ENCODE measurements at places on chromosomes 5 and 9.

- DNase-seq = no peak
These were observed 7.6 kb upstream of the F2RL1 start for GRCh38 chr5:76811214-76811613.

- no peak for DNase-seq
These were observed 9.5 kb downstream of the LPCAT1 start for GRCh38 chr5:1514027-1514818.

DNA sequence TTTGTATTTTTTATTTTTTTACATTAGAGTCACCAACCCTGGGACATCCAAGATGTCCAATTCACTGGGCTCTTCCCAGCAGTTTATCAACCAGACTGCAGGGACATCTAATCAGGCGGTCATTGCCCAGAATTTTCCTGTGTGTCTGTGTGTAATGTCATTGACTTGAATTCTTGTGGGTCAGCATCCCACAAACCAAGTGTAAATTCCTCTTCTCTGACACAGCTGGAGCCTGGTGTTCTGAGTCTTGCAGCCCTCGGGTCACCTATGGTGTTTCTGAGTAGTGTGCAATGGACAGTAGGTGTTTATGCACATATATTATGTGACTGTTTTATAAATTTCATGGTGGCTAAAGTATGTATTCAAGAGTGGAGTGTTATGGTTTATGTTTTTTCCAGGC, 815.7 kb downstream of the SEMA5A start:
- no peak for DNase-seq

- no peak for DNase-seq
These were observed 22.4 kb downstream of the CXXC5 start for GRCh38 chr5:139670369-139671095.

GRCh38 chr5:72269411-72269780, 50.6 kb downstream of the MRPS27 start:
- DNase-seq = no peak

DNA sequence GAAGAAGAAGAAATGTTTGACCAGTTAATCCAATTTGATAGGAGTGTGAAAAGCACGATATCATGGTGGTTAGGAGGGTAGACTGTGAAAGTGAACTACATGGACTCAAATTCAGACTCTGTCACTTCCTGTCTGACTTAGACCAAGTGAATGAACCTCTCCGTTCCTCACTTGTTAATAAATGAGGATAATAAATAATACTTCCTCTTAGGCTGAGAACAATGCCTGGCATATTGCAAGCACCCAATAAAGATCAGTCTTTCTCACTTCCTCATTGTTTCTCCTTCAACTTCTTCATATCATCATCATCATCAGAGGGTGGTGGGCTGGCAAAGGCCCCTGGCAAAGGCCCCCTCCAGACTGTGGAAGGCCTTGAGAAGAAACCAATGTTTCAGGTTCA, 148.7 kb downstream of the CDK5RAP2 start:
- no peak for DNase-seq

GRCh38 chr5:147935032-147935431, 28.7 kb upstream of the C5orf46 start:
- DNase-seq = no peak

GRCh38 chr5:90641528-90641927, 82.9 kb downstream of the ADGRV1 start:
- no peak for DNase-seq

DNA sequence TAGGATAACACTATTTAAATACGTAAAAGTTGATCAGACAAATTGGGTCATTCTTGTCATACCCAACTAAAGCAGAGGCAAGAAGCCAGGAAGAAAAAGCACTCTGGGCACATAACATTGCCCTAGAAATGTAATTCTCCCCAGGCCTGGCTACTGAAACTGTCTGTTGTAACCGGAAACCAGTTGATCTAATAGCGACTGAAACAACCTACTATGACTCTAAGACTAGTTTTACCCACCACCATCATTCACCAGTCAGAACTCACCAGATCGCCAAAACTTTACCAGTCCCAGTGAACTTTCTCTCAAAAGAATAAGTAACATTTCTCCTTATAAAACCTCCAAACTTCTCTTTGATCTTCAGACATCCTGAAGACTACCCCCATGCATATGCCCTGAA, 99.3 kb upstream of the WWC1 start:
- DNase-seq = no peak

DNA sequence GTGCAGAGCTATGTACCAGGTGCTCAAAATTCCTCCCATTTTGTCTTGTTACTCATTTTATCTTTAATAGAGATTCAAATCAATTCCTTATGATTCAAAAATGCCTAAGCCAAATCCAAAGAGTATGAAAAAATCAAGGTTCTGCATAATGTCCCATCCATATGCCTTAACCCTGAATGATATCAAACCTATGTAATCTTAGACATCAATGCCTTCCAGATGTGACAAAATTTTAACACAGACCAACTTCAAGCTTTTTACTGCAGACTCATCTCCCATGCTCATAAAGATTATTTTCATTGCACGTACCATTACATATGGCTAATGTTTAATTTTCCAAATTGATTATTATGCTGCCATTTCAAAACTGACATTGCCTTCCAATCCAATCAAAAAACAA, 122.4 kb downstream of the NFIB start:
- no peak for DNase-seq

DNA sequence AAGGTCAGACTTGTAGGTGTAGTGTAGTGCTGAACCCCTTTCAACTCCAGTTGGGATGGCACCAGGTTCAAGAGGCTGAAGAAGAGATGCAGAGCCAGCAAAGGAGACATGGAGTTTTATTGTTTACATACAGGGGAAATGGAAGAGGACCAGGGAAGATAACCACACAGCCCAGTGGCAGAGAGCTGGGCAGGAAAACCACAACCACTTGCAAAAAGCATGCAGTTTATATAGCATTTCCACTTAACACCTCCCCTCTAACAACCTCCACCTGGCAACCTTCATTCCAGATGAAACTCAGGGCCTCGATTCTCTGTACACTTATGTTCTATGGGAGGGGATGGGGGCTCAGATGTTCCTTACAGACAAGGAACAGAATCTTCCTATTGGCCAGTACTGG, 56.9 kb downstream of the SNX24 start:
- no peak for DNase-seq

DNA sequence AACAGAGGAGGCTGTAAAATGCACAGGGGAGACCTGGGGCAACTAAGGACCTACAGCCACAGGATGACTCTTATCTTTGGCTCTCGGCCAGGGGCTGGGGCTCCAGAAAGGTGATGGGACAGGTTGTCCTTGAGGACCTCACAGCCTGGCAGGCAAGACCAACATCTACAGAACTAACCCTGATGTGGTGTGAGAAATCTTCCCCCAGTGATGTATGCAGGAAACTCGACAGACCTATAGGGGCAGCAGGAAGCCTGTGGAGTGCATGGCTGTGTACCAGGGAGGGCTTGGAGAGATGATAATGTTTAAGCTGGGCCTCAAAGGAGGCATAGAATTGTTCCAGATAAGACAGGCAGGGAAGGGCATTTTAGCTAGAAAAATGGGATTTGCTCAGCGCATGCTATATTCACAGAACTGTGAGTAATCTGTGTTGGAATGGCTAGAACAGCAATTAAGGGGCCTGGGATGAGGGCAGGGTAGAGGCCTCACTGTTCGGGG, 68.5 kb upstream of the SLC25A51 start:
- no peak for DNase-seq

- no peak for DNase-seq
These were observed 26.4 kb downstream of the NKD2 start for GRCh38 chr5:1034986-1035385.

DNA sequence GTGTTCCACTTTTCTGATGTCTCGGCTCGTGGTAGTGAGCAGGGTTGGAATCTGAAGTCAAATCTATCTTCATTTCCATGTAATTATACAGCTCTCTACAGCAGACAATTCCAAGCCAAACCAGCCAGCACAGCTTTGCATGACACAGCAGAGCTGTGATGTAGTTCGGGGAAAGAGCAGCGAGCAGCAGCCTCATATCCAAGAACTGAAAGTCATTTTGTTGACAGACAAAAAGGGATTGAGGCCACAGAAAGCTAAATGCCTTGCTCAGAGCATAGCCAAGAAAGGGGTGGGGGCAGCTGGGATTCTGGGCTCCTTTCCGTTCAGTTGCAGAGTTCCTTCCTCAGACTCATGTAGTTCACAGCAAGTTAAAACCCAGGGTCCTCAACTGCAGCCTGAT, 32.1 kb downstream of the LCP2 start:
- no peak for DNase-seq

GRCh38 chr9:12882430-12882829, 107.6 kb downstream of the LURAP1L start:
- DNase-seq = peak; percentile 19

DNA sequence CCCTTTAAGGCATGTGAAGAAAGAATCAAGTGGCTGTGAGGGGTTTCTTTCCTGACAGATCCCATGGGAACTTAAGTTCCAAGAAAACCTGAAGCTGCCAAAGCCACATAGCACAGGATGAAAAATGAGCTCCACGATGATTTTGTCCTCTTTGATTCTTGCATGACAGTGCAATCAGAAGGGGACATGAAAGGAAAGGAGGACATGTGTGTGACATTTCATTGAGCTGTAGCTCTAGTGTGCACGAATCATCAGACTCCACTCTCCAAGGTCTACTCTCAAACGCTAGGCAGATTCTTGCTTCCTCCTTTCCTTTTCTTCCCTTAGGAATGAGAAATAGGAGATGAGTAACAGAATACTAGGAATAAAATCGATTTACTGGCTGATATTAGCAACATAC, 142.0 kb downstream of the ZNF608 start:
- no peak for DNase-seq

DNA sequence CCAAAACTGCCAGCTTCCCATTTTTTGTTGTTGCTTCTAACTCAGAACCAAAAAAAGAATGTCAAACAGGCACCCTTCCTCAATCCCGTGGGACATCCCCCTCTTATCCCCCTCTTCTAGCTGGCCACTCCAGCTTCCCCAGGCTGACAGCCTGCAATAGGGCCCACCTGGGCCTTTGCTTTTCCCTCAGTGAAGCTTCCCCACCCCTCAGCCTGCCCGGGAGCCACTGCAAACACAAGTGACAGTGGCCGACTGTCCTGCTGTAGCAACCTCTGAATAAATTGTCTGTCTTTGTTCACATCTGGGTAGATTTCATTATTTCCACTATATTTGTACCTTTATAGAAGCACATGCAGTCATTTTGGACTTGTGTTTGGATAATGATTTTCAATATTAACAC, 245.3 kb downstream of the GADD45G start:
- DNase-seq = peak; percentile 72

DNA sequence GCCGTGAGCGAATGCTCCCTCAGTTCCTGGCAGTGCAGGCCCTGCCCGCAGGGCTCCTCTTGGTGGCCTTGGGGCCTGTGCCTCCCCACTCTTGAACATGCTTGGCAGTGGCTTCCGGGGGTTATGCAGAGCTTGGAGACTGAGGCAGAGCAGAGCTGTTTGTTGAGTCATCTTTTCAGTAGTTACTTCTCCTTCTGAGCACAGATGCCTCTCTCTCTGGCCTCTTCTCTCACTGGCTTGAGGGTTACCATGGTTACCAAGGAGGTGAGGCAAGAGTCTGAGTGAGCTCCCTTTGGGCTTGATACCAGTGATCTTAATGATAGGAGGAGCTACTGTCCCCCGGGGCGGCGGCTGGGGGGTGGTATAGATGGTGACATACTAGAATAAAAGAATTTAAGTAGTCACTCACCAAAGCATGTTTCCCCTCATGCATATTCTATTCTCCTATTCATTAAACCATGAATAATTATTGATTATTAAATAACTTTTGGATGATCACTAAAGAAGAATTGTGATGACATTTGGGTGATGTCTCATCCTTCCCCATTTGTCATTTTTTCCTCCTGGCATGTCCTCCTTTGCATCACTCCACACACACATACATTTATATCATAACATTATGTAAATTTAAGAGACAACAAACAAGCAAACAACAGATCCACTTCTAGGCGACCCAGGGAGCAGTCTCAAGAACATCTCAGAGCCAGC, 111.1 kb downstream of the ARHGAP26 start:
- DNase-seq = no peak

DNA sequence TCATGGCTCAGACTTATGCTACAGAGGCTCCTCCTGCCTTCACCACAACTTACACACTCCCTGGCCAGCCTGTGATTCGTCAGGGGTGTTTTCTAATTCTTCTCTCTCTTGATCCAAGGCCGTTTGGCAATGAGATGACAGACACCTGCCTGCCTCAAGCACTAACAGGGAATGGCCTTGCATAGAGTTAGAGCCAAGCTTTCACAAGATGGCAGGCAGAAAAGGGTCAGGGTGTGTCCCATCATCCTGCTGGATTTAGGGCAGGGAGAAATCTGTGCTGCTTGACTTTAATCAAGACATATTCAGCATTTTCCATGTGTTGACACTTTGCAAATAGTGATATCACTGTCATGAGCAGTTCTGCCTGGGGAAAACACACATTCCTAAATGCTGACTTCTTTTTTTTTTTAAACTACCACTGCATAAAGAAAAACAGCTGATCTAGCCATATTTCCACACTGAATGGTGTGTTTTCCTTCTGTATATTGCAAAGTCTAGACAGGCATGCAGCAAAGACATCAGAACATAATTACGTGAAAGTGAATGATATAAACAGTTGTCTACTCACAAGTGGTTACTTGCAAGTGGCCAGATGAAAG, 95.0 kb upstream of the SLC25A48 start:
- peak; percentile 67 for DNase-seq

All from lower leg skin (tissue), 4 donors.